ENCODE measurements at places on chromosomes 6 and 20.

- peak; percentile 63 for DNase-seq
Observed at GRCh38 chr6:35240838-35241801, 18.4 kb upstream of the ZNF76 start.

- no peak for DNase-seq
Observed at GRCh38 chr20:46367967-46368901, 38.2 kb downstream of the ELMO2 start.

DNA sequence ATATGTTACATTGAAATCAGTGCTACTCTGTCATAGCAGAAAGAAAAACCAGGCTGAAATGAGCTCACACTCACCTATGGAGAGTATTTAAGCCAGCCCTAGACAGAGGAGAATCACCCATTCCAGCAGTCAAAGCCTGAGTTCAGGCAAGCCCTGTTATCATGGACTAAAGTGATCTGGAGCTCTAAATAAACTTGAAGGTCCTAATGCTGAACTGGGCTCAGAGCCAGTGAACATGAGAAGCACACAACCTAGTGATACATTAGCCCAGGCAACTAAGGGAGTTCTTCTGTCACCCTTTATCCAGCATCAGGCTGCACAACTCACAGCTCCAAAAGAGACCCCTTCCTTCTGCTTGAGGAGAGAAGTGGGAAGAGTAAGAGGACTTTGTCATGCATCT, 425.0 kb downstream of the COL12A1 start:
- DNase-seq = no peak

DNA sequence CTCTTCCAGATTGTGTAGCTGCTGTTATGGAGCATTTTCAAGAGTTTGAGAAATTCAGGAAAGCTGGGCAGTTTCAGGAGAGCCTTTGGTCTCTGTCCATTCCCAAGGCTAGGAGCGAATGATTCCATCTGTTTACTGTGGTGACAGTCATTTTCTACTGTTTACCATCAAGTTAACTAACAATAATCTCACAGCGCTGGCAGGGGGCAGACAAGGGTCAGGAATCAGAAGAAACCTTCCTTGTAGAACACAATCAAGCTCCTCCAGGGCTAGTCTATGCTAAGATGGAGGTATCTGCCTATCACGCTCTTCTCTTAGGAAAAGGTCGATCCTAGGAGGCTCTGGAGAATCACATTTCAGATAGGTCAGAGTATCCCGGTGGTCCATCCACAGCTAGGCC, 293.9 kb downstream of the KIF16B start:
- DNase-seq = no peak

GRCh38 chr20:62088258-62089127, 22.8 kb upstream of the TAF4 start:
- DNase-seq = no peak

DNA sequence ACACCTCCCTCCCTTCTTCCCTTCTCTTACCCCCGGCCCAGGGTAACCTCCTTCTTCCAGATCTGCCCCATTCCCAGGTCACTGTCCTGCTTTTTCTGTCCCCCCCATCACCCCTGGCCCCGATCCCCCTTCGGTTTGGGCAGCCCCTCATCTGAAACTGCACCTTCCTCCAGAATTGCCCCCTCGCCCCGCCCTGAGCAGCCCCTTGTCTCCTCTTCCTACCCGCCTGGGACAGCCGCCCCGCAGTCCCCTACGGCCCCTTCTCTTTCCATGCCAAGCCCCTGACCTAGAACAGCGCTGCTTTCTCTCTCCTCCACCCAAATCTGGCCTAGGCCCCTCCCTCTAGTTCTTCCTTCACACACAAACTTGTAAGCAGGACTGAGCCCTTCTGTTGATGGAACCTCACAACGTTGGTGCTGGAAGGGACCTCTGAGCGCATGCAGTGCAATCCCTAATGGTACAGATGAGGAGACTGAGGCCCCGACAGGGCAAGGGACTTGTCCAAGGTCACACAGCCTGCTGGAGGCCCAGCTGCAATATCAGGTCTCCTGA, 630 bp downstream of the PPP2R5D start:
- no peak for DNase-seq

DNA sequence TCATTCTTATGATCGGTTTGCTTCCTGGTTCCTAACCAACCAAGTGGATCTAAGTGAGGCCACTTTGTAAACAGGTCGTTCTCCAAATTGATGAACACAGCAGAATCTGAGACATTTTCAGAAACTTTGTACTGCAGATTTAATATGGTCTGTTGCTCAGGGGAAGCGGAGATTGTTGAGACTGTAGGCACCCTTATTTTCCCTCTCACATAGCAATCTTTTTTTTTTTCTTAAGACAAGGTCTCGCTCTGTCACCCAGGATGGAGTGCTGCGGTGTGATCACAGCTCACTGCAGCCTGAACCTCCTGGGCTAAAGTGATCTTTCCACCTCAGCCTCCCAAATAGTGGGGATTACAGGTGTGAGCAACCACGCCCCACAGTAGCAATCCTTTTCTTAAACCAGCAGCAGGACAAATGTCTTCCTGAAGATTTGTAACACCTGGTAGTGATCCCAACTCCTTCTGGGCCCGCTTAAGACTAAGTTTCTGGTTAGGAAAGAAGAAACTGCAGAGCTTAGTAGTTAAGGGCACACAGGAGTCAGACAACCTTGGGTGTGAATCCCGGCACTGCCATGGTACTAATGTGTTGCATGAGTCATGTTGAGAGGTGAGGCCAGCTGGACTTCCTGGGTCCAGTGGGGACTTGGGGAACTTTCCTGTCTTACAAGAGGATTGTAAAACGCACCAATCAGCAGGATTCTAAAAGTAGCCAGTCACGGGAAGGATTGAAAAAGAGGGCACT, 48.4 kb upstream of the EZR start:
- no peak for DNase-seq

DNA sequence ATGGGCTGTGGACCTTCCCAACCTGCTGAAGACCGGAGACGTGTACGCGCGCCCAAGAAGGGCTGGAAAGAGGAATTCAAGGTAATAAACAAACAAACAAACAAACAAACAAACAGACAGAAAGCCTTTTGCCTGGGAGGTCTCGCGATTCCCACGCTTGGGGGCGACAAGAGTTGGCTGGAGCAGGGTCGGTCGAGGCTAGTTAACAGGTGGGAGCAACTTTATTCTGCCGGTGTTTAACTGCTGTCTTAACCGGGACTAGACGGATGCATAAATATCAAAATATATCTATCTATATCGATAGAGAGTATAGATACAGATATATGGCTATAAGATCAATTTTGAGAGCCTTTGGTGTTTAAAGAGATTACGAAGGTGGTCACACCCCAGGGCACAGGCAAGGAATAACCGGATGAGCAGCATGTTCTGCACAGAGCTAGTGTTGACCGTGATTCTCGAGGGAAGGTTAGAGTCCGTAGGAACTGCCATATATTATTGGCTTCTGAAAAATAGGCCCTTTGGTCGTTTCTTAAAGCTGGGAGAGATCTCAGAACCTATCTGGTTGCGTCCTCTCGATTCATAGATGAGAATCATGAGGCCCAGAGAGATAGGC, 514 bp downstream of the STMND1 start:
- DNase-seq = no peak

All from NCI-H146 (cell line).